Dorsolateral prefrontal cortex (tissue), 122 donors: ENCODE measurements at places on chromosomes 3 and 15.
A peak's percentile ranks its signal among the peaks of the same experiment; 100 is the strongest.

- peak; percentile 32 for DNase-seq
These were observed at the start of gene DAPK2 for GRCh38 chr15:64046421-64047153. DAPK2 (minus strand) TSS chr15:64046485; CDS start chr15:64040261, 6,224 bp downstream.

DNA sequence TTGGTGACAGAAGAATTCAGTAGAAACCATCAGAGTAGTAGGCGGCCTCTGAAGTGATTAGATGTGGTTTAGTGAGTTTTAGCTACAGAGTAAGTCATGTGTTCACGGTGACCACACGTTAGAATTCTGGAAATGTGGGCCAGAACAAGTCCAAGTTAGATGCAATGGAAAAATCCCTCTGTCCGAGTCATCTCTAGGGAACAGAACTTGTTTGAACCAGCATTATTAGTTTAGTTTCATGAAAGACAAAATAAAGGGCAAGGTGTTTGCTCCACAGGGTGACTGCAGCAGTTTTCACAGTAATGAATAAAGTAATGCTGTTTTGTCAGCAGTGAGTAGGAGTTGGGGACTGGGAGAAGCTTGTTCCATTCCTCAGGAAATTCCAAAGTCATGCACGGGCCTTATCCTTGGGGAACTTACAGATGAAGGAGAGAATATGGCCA, 100.2 kb downstream of the CGNL1 start:
- DNase-seq: no peak

DNA sequence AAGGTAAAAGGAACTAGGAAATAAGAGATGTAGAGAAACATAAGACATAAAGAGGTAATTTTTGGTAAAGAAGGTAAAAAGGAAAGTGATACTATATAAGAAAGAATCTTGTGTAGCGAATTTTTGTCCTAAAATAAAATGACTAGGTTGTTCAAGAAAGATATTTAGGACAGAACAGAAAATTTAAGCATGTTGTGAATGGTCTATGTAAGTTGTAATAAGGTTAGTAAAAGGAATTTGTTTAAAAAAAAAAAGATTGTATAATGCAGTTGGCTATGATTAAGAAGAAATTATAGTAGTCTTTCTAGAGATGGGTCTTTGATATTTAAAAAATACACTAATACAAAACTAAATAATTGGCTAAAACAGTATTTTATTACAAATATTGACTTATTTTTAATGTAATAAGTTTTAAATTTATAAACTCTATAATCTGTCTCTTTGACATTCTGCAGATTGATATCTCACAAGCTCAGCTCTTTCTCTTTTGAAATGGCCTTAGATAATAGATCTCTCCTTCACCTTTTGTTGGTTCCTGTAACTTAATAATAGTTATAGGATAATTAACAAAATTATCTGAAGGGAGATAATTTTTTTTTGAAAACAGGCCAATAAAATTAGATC, 3.7 kb upstream of the SLC41A3 start:
- no peak for DNase-seq

GRCh38 chr3:12727937-12728336, 31.1 kb downstream of the TMEM40 start:
- DNase-seq: no peak

GRCh38 chr3:113533534-113533892, 1.2 kb downstream of the SIDT1 start:
- DNase-seq: no peak
